ENCODE measurements at places on chromosomes 12 and 14. TPM values are rescaled to one million over a fixed set of nuclear protein-coding genes. Genes with fewer than 3 reads are reported as not detected.

RPL10L gene
- polyA plus RNA-seq = not detected

TMCC3 gene
- polyA plus RNA-seq = not detected

RNASE3 gene
- not detected for polyA plus RNA-seq

MGAT4C gene
- not detected for polyA plus RNA-seq

HOTAIR gene
- polyA plus RNA-seq = not detected

TMEM116 gene
- polyA plus RNA-seq = 16.4 TPM

KRT82 gene
- not detected for polyA plus RNA-seq

EPS8 gene
- 37.1 TPM for polyA plus RNA-seq

Measured in HepG2 (cell line).